ENCODE measurements at places on chromosomes 3 and 15.

- no peaks in the 10 kb centered on the region for H3K27me3 ChIP-seq
- peaks cover 4% of the 10 kb centered on the region for H3K4me1 ChIP-seq
- no peak for DNase-seq
- H3K36me3 ChIP-seq = no peaks in the 10 kb centered on the region
- H3K4me3 ChIP-seq = no peak overlapping the region
- H3K27ac ChIP-seq = no peak overlapping the region
Measured at GRCh38 chr15:25717457-25718168, 145.5 kb downstream of the ATP10A start.

DNA sequence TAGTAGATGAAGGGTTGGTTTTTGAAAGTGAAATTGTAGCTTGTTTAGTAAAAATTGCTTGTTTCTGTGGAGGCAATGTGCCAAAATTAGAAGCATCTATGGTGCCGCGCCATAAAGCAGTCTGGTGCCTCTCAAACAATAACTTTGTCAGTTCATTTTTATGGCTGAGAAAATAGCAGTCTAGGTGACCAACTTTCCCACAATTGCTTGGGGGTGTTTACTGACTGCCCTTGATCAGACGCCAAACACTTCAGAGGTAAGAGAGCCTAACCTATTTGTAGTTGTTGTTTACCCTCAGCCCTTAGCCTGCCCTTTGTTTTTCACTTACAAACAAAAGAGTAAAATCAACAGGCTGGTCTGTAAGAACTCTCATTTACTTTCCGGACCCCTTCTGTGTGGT is 174.5 kb downstream of the FNDC3B start:
- H3K27ac ChIP-seq = peak overlapping the region; percentile 62
- H3K4me3 ChIP-seq = no peak overlapping the region
- H3K4me1 ChIP-seq = peaks cover 10% of the 10 kb centered on the region
- no peak for DNase-seq
- no peaks in the 10 kb centered on the region for H3K36me3 ChIP-seq
- no peaks in the 10 kb centered on the region for H3K27me3 ChIP-seq

DNA sequence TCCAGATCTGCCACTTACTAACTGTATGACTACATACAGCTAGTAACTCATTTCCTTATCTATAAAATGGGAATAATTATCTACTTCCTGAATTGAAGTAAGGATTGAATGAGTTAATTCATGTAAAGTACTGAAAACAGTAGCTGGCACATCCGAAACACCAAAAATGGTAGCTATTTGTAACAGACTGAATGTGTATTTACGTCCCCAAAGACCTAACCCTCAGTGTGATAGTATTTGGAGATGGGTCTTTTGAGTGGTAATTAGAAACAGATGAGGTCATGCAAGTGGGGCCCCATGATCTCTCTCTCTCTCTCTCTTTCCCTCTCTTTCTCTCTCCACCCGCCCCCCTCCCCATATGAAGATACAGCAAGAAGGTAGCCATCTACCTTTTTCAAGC is 146.2 kb downstream of the PLCH1 start:
- no peak for DNase-seq
- H3K27ac ChIP-seq = no peak overlapping the region
- no peaks in the 10 kb centered on the region for H3K36me3 ChIP-seq
- no peak overlapping the region for H3K4me3 ChIP-seq
- H3K27me3 ChIP-seq = no peaks in the 10 kb centered on the region

DNA sequence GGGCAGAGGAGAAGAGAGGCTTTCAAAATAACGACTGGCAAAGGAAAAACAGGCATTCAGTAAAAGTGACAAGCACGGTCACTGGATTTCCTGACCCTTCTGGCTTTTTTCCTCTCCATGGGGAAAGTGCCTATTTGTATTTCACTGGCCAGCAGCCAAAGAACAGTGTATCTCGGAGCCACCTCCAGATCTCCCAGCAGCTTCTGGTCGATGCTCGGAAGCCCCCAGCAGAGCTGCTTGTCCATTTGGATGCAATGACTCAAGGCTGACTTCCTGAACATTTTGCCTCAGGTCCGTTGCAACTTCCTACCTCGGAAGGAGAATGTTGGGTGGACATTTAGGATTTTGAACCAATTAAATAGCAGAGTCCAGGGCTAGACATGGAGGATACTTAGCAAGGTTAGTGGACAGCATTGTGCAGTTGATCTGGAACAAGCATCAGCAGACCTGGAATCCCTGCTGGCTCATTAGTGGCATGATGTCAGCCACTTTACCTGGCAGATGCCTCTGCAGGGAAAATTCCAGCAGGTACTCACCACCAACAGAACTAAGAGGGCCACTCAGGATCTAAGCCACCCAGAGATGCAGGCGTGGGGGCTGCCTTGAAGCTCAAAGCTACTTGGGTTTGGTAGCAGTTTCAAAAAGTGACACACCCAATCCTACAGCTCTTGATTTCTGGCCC is 1.1 kb downstream of the FAM107A start:
- no peak overlapping the region for H3K27ac ChIP-seq
- DNase-seq = no peak
- no peaks in the 10 kb centered on the region for H3K27me3 ChIP-seq
- H3K4me3 ChIP-seq = no peak overlapping the region

DNA sequence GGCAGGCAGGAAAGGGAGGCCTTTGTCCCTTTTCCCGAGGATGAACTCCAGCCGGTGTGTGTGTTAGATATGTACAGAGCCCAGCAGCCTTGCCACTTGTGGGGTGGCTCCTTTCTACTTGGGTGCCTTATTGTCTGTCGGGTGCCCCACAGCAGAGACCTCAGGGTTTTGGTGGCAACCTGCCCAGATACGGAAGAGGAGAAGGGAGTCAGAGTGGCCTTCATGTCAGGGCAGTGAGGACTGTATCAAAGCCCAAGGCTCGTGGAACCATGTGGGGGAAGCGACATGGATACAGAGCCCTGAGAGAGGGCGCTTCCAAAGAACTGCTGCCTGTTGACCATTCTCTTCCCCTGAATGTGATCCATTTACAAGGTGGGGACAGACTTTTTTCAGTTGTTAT is 166.2 kb downstream of the SLCO3A1 start:
- H3K27ac ChIP-seq = no peak overlapping the region
- H3K36me3 ChIP-seq = no peaks in the 10 kb centered on the region
- no peak for DNase-seq

DNA sequence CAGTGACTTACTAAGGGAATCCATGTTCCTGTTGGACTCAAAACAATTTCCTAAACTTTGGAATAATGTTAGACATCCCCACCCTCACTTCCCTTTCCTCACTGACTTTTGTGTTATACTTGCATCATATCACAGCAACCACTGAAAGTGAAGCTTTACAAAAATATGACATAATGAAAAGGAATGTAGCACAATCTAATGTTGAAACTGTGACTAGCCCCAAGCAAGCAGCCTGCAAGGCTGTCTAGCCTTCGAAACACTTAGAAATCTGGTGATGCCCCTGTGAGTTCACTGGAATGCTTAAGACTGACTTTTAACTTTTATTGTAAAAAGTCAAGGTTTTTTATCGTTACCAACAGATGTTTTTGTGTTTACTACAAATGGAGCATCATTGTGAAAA is 203.7 kb upstream of the ZNF385D start:
- H3K27ac ChIP-seq = no peak overlapping the region
- no peaks in the 10 kb centered on the region for H3K27me3 ChIP-seq
- no peaks in the 10 kb centered on the region for H3K36me3 ChIP-seq

DNA sequence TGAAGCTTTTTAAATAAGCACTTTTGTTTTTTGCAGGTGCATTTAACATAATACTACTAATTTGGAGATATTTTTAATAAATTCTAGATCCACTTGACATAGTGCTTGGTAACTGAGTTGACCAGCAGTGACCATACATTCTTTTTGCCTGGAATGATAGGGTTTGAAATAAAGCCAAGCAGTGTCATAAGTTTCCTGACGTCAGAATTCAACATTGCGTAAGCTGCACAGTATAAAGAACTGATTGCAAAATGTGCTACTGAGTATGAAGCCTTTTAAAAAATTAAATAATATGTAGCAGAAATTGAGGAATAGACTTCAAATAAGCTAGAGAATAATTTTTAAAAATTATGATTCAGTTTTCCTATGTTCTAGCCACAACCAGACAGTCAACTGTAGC is 454.6 kb upstream of the ARPP21 start:
- no peak for DNase-seq
- H3K27ac ChIP-seq = no peak overlapping the region
- H3K4me3 ChIP-seq = no peak overlapping the region
- no peaks in the 10 kb centered on the region for H3K36me3 ChIP-seq
- H3K27me3 ChIP-seq = no peaks in the 10 kb centered on the region

DNA sequence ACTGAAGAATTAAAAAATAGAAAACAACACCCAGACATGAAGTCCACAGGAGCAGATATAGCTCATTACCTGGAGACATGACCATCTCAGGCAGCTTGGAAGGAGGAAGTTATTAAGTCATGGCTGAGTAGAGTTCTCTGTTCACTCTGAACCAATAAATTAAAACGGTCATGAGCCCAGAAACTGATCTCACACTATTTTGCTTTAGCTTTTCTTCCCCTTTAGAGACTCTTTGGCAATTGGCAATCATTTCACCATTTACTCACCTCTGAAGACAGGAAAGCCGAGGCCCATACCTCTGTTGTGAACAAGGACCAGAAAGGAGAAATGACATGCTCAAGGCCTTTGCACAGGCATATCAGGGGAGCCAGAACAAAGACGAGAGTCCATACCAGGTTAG is 26.6 kb downstream of the CLDN18 start:
- no peak overlapping the region for H3K4me3 ChIP-seq
- no peaks in the 10 kb centered on the region for H3K27me3 ChIP-seq
- H3K36me3 ChIP-seq = no peaks in the 10 kb centered on the region

DNA sequence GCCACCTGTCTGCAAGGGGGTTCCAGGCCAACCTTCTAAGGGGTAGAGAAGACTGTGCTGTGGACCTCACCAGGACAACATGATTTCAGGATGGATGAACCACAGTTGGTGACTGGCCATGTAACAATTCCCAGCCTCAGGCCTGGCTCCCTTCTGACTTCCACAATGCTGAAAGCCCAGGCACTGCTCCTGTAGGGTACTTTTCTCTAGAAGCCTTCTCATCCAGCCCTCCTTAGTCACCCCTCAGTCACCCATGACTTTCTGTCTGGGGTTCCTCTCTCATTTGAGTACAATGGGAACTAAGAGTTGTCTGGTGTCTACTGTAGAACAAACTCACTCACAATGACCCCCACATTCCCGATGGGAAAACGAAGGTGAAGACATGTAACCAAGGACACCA is 8.6 kb downstream of the ALS2CL start:
- no peaks in the 10 kb centered on the region for H3K27me3 ChIP-seq
- H3K4me1 ChIP-seq = no peaks in the 10 kb centered on the region
- no peaks in the 10 kb centered on the region for H3K36me3 ChIP-seq
- no peak overlapping the region for H3K27ac ChIP-seq

- no peak overlapping the region for H3K4me3 ChIP-seq
- no peaks in the 10 kb centered on the region for H3K27me3 ChIP-seq
- peaks cover 14% of the 10 kb centered on the region for H3K4me1 ChIP-seq
- no peak for DNase-seq
Measured at GRCh38 chr3:69998759-69999139, 784 bp upstream of the SAMMSON start.

- no peak overlapping the region for H3K27ac ChIP-seq
- peaks cover 15% of the 10 kb centered on the region for H3K4me1 ChIP-seq
- DNase-seq = no peak
- H3K36me3 ChIP-seq = no peaks in the 10 kb centered on the region
- H3K4me3 ChIP-seq = no peak overlapping the region
- no peaks in the 10 kb centered on the region for H3K27me3 ChIP-seq
Measured at GRCh38 chr3:52250122-52250521, 4.6 kb downstream of the PPM1M start.

- H3K4me1 ChIP-seq = peaks cover 12% of the 10 kb centered on the region
- no peak overlapping the region for H3K4me3 ChIP-seq
- no peaks in the 10 kb centered on the region for H3K27me3 ChIP-seq
- no peak overlapping the region for H3K27ac ChIP-seq
- no peak for DNase-seq
Measured at GRCh38 chr15:83209333-83209732, 1.7 kb upstream of the HDGFL3 start.

DNA sequence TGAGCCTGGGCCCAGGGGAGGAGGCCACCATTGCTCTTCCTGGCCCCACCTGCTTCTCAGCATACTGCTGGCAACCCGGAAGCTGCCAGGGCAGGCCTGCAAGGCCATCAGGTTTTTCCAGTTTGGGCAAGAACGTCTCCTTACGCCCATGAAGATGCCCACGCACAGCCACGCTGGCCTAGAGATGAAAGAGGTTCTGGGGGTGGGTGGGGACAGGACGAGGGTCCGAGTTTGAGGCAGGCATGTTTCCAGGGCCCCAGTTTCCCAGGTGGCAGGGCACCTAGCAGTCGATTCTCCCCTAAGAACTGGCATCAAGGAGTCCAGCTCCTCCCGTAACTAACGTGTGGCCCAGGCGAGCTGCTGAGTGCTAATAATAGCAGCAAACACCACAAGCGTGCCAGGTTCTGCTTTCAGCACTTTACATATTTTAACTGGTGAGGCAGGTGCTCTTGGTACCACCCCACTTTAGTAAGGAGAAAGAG is 45.8 kb downstream of the ZNF710 start:
- H3K4me1 ChIP-seq = no peaks in the 10 kb centered on the region
- H3K27ac ChIP-seq = no peak overlapping the region
- H3K36me3 ChIP-seq = no peaks in the 10 kb centered on the region
- no peak overlapping the region for H3K4me3 ChIP-seq
- DNase-seq = no peak

DNA sequence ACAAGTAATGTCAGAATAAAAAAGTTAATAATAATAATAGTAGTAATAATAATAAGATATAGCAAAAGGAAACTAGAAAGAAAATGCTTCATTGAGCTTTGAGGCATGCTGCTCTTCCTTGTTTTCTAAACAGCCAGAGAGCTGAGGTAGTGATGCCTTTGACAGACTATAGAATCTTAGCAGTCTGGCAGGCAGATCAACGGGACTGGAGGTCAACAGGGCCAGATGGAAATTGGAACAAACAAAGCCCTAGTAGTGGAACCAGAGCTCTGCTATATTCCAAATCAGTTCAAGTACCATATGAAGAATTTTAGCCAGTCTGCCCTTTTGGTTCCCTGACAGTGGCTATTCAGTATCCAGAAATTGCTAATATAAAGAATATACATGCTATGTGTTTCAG is 278.6 kb downstream of the NLGN1 start:
- H3K27ac ChIP-seq = no peak overlapping the region
- H3K36me3 ChIP-seq = no peaks in the 10 kb centered on the region
- no peaks in the 10 kb centered on the region for H3K4me1 ChIP-seq
- DNase-seq = no peak
- no peak overlapping the region for H3K4me3 ChIP-seq

DNA sequence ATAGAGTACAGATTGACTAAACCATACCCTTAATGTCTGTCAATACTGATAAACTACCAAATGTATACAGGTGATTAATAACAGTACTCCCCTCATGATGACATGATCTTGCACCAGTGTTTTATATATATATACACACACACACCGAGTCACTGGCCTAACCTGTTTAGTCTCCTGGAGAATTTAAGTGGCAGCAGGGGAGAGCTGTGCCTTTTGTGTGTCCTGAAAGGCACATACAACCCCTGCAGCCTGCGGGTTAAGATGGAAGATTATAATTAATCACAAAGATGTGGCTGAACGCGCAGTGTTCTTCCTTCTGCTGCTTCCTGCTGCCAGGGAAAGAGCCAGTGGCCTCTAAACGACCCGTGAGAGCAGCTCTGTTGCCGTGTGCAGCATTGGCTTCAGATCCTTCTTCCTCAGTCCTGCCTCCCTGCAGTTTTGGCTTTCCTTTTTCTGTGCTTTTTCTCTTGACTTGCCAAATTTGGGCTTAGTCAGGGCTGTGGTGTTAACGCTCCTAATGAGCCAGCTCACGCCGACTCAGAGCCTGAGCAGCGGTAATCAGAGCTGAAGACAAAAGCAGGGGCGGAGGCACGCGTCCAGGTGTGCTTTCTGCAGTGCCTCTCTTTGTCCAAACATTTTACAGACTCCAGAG is 42.5 kb upstream of the UBE3A start:
- DNase-seq = no peak
- H3K27ac ChIP-seq = no peak overlapping the region
- H3K36me3 ChIP-seq = no peaks in the 10 kb centered on the region
- no peak overlapping the region for H3K4me3 ChIP-seq
- H3K27me3 ChIP-seq = no peaks in the 10 kb centered on the region
- H3K4me1 ChIP-seq = no peaks in the 10 kb centered on the region

Data from hepatocyte (in vitro differentiated cells).